Brain pericyte (primary cell): ENCODE measurements at places on chromosomes 5 and 9.

- DNase-seq, result no peak
These were observed 562.3 kb upstream of the C9orf72 start for GRCh38 chr9:28135549-28135948.

- no peak for DNase-seq
These were observed 26.3 kb upstream of the SYNPO start for GRCh38 chr5:150613991-150614660.

- no peak for DNase-seq
These were observed 10.4 kb upstream of the CRB2 start for GRCh38 chr9:123345567-123345955.

DNA sequence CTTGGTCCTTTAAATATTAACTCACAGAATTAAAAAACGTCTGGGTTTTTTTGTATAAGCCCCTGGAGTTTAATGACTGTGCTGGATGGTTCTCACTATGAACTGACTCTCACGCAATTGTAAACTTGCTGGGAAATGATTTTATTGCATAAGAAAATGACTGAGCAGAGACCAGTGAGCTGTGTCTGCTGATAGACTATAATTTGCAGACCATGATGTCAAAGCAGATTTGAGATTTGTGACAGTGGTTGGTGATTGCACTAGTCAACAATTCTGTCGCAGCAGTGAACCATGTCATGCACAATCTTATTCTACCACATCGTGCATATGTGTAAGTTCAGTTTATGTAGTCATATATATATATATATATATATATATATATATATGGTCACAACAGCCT, 85.7 kb upstream of the C9orf72 start:
- DNase-seq, result no peak

GRCh38 chr9:126471084-126471624, 142.6 kb upstream of the LMX1B start:
- no peak for DNase-seq

DNA sequence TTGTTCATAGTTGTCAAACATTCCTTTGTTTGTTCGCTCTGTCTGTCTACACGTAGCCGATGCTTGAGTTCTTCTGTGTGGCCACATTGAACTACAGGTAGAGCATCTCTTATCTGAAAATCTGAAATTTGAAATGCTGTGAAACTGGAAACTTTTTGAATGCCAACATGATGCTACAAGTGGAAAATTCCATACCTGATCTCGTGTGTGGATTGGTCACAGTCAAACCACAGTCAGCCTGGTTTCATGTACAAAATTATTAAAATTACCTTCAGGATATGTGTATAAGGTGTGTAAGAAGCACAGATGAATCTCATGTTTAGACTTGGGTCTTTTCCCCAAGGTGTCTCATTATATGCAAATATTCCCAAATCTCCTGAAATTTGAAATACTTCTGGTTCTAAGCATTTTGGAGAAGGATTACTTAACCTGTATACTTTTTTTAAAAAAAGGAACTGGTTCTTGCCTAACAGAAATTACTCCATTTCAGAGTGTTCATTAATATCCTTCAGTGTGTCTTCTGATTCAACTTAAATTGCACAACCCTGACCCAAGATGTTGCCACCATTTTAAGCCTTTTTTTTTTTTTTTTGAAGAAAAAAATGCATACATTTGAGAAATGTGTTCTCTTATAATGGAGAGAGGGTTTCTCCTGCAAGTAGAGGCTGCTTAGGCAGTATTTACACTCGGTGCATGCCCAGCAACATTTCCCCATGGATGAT, 254.3 kb downstream of the MAST4 start:
- no peak for DNase-seq
